ENCODE measurements at places on chromosomes 16 and 17.

GRCh38 chr17:43449470-43450248 lies 34.1 kb upstream of the DHX8 start:
- no peaks in the 10 kb centered on the region for H3K27me3 ChIP-seq
- no peak overlapping the region for H3K27ac ChIP-seq
- H3K4me3 ChIP-seq, result no peak overlapping the region
- DNase-seq, result no peak
- H3K4me1 ChIP-seq, result no peaks in the 10 kb centered on the region

DNA sequence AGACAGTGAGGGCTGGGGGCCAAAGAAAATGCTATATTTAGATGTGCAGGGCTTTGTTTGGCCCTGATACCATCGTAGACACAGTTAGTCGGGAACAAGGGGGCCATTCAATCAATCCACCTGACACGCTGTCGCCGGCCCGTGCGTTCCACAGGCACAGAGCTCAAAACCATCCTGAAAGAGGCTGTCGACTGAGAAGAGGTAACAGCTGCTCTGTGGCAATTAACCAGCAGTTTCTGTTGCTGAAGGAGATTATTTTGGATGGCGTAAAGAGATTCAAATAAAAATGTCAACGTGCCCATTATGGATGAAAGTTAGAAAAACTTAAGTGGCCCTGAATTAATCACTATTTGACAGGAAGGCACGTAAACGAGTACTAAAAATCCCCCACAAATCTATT lies 276.2 kb upstream of the IRX5 start:
- no peaks in the 10 kb centered on the region for H3K36me3 ChIP-seq
- no peaks in the 10 kb centered on the region for H3K27me3 ChIP-seq
- H3K4me1 ChIP-seq, result peaks cover 6% of the 10 kb centered on the region

GRCh38 chr17:63032142-63032541 lies 66.1 kb downstream of the TANC2 start:
- H3K4me1 ChIP-seq, result no peaks in the 10 kb centered on the region
- H3K27me3 ChIP-seq, result no peaks in the 10 kb centered on the region
- DNase-seq, result no peak
- no peak overlapping the region for H3K27ac ChIP-seq
- no peaks in the 10 kb centered on the region for H3K36me3 ChIP-seq

DNA sequence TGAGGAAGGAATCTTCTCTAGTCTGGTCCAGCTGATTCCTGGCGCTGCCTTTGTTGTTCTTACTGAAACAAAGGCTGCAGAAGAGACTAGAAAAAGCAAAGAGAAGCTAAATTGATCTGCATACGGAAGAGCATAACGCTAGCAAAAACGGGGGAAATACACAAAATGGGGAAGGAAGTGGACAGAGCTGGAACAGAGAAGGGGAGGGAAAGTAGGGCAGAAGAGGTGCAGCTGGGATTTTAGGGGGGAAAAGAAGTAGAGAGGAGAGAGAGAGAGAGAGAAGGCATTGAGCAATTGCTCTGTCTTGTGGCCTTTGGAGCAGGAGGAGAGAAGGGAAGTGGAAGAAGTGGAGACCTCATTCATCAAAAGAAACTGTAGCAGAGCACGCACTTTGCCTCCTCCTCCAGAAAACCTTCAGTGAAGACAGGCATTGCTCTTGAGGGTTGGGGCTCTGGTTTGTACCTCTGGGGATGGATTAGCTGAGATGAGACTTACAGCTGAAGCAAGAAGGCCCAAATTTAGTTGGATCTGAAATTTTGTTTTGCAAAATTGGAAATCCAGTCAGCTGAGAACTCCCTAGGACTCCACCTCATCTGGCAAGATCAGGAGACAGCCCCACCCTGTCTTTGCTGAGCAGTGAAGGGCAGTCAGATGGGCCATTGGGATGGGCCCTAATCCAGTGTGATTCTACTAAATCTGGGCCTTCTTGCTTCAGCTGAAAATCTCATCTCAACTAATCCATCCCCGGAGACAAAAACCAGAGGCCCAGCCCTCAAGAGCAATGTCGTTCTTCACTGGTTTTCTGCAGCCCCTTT lies 55.8 kb downstream of the CDRT4 start:
- no peaks in the 10 kb centered on the region for H3K27me3 ChIP-seq
- no peak overlapping the region for H3K4me3 ChIP-seq
- DNase-seq, result no peak
- H3K27ac ChIP-seq, result peak overlapping the region; percentile 52
- no peaks in the 10 kb centered on the region for H3K4me1 ChIP-seq

DNA sequence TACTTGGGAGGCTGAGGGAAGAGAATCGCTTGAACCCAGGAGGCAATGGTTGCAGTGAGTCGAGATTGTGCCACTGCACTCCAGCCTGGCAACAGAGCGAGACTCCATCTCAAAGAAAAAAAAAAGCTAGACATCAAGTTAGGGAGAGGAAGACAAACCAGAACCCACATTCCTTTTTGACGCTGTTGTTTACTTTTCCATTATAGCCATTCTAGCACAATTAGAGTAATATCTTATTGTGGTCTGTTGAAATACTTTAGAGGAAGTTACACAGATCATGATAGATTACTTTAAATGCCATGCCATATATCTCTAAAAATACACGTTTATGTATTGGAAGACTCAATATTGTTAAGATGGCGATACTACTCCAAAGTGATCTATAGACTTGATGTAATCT lies 16.5 kb upstream of the ABCC1 start:
- H3K36me3 ChIP-seq, result no peaks in the 10 kb centered on the region
- H3K4me1 ChIP-seq, result no peaks in the 10 kb centered on the region
- no peak for DNase-seq
- no peak overlapping the region for H3K27ac ChIP-seq

DNA sequence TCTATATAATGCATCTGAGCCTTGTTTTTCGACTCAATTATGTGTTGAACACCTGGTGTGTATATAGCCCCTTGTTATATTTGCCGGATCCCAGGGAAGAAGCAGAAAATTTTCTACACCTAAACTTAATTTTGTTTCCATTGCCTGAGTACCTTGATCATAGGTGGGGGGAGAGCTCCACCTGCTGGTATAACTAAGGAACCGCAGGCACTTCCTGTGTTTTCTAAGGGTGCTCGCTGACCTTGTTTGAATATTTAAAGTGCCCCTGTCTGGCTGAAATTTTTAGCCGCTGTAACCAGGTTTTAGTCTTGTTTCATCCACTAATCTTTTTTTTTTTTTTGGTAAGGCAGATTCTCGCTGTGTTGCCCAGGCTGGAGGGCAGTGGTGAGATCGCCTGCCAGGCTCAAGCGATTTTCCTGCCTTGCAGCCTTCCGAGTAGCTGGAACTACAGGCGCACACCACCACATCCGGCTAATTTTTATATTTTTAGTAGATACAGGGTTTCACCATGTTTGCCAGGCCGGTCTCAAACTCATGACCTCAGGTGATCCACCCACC lies 6.5 kb upstream of the NUBP1 start:
- no peaks in the 10 kb centered on the region for H3K36me3 ChIP-seq
- no peak overlapping the region for H3K4me3 ChIP-seq
- H3K4me1 ChIP-seq, result peaks cover 16% of the 10 kb centered on the region
- DNase-seq, result peak; percentile 80

DNA sequence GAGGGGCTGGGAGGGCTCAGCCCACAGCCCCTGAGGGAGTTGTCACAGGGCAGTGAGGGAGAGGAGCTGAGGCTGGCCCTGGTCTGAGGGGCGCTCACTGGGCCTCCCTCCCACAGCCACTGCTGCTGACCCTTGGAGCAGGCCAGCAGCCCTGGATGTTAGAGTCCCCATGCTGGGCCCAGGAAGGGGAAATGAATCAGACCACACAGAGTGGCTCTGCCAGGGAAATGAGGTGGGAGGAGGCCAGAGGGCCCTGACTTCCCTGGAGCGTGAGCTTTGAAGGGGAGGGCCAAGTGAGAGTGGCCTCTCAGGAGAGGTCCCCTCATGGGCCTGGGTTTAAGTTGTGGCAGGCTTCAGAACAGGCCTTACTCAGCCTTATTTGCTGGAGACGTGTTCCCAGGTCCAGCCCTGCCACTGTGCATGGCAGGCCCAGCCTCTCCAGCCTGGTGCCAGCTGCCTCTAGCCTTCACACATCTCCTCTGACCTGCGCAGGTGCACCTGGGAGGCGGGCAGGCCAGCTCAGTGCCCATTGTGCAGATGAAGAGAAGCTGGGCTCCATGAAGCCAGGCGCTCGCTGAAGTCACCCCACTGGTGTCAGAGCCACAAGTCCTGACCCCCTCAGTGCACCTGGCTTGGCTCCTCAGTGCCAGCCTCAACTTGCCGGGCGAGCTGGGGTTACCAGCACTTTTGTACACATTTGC lies 15.4 kb downstream of the GPT2 start:
- no peak overlapping the region for H3K27ac ChIP-seq
- H3K27me3 ChIP-seq, result no peaks in the 10 kb centered on the region
- H3K4me3 ChIP-seq, result no peak overlapping the region
- H3K36me3 ChIP-seq, result no peaks in the 10 kb centered on the region
- no peaks in the 10 kb centered on the region for H3K4me1 ChIP-seq

DNA sequence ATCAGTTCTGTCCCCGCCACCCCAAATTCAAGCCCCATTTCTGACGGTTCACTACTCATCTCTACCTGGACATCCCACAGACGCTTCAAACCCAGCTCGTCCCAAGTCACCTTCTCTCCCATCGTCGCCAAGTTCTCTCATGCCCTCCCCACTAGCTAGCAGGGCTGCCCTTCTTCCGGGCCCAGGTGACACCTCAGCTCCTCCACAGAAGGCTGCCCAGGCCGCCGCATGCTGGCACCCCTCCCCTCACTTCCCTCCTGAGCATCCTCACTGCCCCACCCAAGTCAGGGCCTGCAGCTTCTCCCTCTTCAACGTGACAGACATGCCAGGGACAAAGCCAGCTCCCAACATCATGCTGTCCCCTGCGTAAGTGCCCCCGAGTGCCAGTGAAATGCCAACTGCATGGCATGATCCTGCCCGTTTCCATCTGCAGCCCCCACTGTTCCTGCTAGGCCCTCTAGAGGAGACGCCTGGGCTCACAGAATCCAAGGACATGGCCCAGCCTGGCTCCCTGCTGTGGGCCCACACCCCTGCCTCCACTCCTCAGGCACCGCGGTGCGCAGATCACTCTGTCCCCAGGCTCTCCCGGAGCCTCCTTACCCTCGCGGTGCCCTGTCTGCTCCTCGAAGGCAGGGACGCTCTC lies 5.9 kb downstream of the CYB561 start:
- H3K4me3 ChIP-seq, result no peak overlapping the region
- H3K27ac ChIP-seq, result no peak overlapping the region
- DNase-seq, result no peak
- peaks cover 6% of the 10 kb centered on the region for H3K4me1 ChIP-seq
- H3K27me3 ChIP-seq, result no peaks in the 10 kb centered on the region
- no peaks in the 10 kb centered on the region for H3K36me3 ChIP-seq

- no peak overlapping the region for H3K4me3 ChIP-seq
- no peak overlapping the region for H3K27ac ChIP-seq
- DNase-seq, result no peak
These were observed 108.5 kb upstream of the CCL2 start for GRCh38 chr17:34146440-34147043.

DNA sequence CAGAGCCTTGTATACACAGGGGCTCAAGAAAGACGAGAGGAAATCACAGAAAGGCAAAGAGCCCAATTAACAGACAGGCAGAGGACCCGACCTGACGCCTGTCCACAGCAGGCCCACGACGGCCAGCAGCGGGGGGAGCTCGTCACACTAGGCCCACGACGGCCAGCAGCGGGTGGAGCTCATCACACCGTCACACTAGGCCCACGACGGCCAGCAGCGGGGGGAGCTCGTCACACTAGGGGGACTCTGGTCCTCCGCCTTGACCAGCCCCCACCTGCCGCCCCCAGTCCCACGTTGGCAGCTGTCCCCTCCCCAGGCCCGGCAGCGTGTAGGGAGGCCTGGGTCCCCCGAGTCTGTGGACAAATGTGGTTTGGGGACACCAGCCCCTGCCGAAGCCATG lies 23.7 kb upstream of the GNG13 start:
- no peaks in the 10 kb centered on the region for H3K4me1 ChIP-seq
- H3K36me3 ChIP-seq, result no peaks in the 10 kb centered on the region
- no peak overlapping the region for H3K27ac ChIP-seq
- no peak for DNase-seq

GRCh38 chr17:48374650-48375230 lies 55.3 kb downstream of the SKAP1 start:
- H3K4me3 ChIP-seq, result no peak overlapping the region
- no peak overlapping the region for H3K27ac ChIP-seq
- no peaks in the 10 kb centered on the region for H3K4me1 ChIP-seq
- no peaks in the 10 kb centered on the region for H3K36me3 ChIP-seq
- DNase-seq, result no peak

GRCh38 chr17:61699032-61699431 lies 108.0 kb upstream of the NACA2 start:
- H3K4me1 ChIP-seq, result no peaks in the 10 kb centered on the region
- no peaks in the 10 kb centered on the region for H3K36me3 ChIP-seq
- no peak overlapping the region for H3K4me3 ChIP-seq
- DNase-seq, result no peak

GRCh38 chr16:57185446-57185944 lies 344 bp downstream of the PSME3IP1 start:
- peaks cover 26% of the 10 kb centered on the region for H3K4me1 ChIP-seq
- H3K27ac ChIP-seq, result peak overlapping the region; percentile 95
- DNase-seq, result peak; percentile 85
- H3K27me3 ChIP-seq, result no peaks in the 10 kb centered on the region
- H3K4me3 ChIP-seq, result peak overlapping the region; percentile 94
- no peaks in the 10 kb centered on the region for H3K36me3 ChIP-seq

- no peak for DNase-seq
- H3K27ac ChIP-seq, result no peak overlapping the region
- peaks cover 24% of the 10 kb centered on the region for H3K36me3 ChIP-seq
These were observed 2.3 kb downstream of the ATP5MC1 start for GRCh38 chr17:48894886-48895285.

- H3K4me3 ChIP-seq, result peak within 1 kb of the TSS; percentile 47
- peaks cover 5% of the 10 kb centered on the region for H3K4me1 ChIP-seq
These were observed at the start of gene KCNH4 for GRCh38 chr17:42180922-42181850. KCNH4 (minus strand) TSS chr17:42181142; CDS start chr17:42180945, 197 bp downstream.

DNA sequence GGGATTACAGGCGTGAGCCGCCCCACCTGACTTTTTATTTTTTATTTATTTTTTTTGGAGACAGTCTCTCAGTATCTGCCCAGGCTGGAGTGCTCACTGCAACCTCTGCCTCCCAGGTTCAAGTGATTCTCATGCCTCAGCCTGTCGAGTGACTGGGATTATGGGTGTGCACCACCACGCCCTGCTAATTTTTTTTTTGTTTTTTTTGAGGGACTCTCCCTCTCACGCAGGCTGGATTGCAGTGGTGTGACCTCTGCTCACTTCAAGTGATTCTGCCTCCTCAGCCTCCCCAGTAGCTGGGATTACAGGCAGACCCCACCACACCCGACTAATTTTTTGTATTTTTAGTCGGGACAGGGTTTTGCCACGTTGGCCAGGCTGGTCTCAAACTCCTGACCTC lies 7.7 kb downstream of the ZNF207 start:
- H3K27me3 ChIP-seq, result no peaks in the 10 kb centered on the region
- H3K36me3 ChIP-seq, result peaks cover 83% of the 10 kb centered on the region
- H3K4me3 ChIP-seq, result no peak overlapping the region

DNA sequence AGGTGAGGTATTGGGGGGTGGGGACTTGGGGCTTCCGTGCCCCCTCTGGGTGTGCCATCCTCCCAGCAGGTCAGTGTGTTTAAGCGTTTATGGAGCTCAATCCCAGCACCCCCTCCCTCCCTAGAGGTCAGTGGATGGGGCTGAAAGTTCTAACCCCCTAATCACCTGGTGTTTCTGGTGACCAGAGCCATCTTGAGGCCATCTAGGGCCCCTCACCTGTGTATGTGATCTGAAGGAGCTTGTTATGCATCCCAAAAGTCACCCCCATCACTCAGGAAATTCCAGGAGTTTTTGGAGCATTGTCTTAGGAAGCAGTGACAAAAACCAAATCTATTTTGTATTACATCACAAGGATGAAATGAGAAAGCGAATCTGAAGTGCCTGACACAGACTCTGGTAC lies 67.8 kb upstream of the NOL11 start:
- no peak for DNase-seq
- H3K4me3 ChIP-seq, result no peak overlapping the region
- no peaks in the 10 kb centered on the region for H3K4me1 ChIP-seq
- H3K27ac ChIP-seq, result no peak overlapping the region
